ENCODE measurements at places on chromosomes 4 and X. TPM values are rescaled to one million over a fixed set of nuclear protein-coding genes. Genes with fewer than 3 reads are reported as not detected.

The CT45A1 gene
- not detected for total RNA-seq

The GDI1 gene
- 116 TPM for total RNA-seq

- DNase-seq, result no peak
- H3K27ac ChIP-seq, result no peak overlapping the region
- H3K36me3 ChIP-seq, result no peaks in the 10 kb centered on the region
- no peak overlapping the region for H3K4me3 ChIP-seq
- no peaks in the 10 kb centered on the region for H3K27me3 ChIP-seq
Observed at GRCh38 chr4:2371765-2372487, 46.5 kb downstream of the ZFYVE28 start.

DNA sequence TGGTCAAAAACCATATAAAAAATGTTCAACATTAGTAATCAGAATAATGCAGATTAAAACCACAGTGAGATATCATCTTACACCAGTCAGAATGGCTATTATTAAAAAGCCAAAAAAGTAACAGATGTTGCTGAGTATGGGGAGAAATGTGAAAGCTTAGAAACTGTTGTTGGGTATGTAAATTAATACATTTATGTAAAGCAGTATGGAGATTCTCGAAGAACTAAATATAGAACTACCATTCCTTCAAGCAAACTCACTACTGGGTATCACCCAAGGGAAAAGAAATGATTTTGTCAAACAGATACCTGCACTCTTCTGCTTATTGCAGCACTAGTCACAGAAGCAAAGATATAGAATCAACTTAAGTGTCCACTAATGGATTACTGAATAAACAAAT, 576.4 kb upstream of the EPHA5 start:
- H3K4me1 ChIP-seq, result no peaks in the 10 kb centered on the region
- H3K27me3 ChIP-seq, result no peaks in the 10 kb centered on the region
- H3K27ac ChIP-seq, result no peak overlapping the region
- DNase-seq, result no peak
- H3K4me3 ChIP-seq, result no peak overlapping the region
- H3K36me3 ChIP-seq, result no peaks in the 10 kb centered on the region

The BMPR1B gene
- 7.3 TPM for total RNA-seq

- H3K4me1 ChIP-seq, result peaks cover 3% of the 10 kb centered on the region
- no peak overlapping the region for H3K4me3 ChIP-seq
- H3K27me3 ChIP-seq, result peaks cover 63% of the 10 kb centered on the region
- H3K27ac ChIP-seq, result no peak overlapping the region
Observed at GRCh38 chr4:185013417-185014125, 4.7 kb upstream of the HELT start.

The PLP1 gene
- 9.3 TPM for total RNA-seq

DNA sequence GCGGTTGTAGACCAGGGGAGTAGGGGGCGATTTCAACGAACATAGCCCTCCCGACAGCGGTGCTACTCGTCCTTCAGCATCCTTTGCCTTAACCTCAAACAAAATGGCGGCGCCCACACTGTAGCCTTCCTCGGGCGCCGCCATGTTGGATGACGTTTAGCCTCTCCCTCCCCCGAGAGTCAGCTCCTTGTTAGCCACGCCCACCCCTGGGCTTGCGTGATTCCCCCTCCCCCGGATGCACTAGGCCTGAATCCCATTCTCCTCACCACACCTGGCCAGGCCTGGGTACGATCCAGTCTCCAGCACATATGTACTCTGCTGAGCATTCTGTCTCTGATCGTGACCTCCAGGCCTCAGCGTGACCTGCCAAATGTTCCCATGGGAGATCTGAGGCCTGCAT, 49.0 kb upstream of the ZNF157 start:
- DNase-seq, result peak; percentile 72
- H3K27ac ChIP-seq, result no peak overlapping the region
- peaks cover 4% of the 10 kb centered on the region for H3K27me3 ChIP-seq
- H3K4me1 ChIP-seq, result no peaks in the 10 kb centered on the region
- H3K4me3 ChIP-seq, result no peak overlapping the region

The AMBN gene
- not detected for total RNA-seq

GRCh38 chrX:119991005-119991787, 47.6 kb upstream of the NKAP start:
- H3K4me1 ChIP-seq, result no peaks in the 10 kb centered on the region
- peaks cover 4% of the 10 kb centered on the region for H3K27me3 ChIP-seq
- H3K4me3 ChIP-seq, result no peak overlapping the region
- DNase-seq, result no peak

- no peak overlapping the region for H3K4me3 ChIP-seq
- no peaks in the 10 kb centered on the region for H3K27me3 ChIP-seq
- H3K4me1 ChIP-seq, result peaks cover 4% of the 10 kb centered on the region
- peak; percentile 61 for DNase-seq
- peaks cover 18% of the 10 kb centered on the region for H3K36me3 ChIP-seq
Observed at GRCh38 chr4:102578819-102579218, 77.7 kb downstream of the NFKB1 start.

The PNMA5 gene
- not detected for total RNA-seq

DNA sequence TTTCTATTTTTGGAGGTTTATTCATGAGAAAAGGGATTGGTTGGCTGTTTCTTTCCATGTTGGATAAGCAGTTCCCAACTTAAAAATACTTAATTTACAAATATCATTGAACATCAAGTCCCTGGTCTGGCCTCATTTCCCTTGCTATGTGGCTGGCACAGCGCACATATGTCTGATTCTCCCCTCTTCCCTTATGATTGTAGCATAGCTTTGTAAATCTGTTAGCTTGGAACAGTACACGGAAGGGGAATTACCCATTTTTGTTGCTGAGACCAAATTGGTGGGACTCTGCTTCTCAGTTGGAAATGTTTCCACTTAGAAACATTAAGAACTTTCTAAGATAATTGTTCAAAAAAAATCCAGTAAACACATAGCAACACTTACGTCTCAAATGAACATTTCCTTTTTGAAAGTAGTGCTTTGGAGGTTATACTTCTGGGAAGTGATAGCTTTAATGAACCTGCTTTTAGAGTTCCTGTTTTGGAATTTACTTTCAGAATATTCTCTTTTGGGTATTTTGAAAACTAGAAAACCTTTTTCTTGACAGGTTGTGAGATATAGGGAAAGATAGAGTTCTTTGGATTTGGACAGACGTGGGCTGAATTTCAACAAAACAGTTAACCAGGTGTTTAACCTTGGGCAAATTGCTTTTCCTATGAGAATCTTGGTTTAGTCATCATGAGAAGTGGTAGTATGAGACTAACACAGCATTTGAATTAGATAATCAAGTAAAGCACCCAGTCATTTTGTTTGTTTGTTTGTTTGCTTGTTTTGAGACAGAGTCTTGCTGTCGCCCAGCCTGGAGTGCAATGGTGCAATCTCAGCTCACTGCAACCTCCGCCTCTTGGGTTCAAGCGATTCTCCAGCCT, 47.3 kb downstream of the STIM2 start:
- no peaks in the 10 kb centered on the region for H3K36me3 ChIP-seq
- DNase-seq, result no peak
- H3K27ac ChIP-seq, result no peak overlapping the region
- no peak overlapping the region for H3K4me3 ChIP-seq
- peaks cover 2% of the 10 kb centered on the region for H3K4me1 ChIP-seq
- no peaks in the 10 kb centered on the region for H3K27me3 ChIP-seq

DNA sequence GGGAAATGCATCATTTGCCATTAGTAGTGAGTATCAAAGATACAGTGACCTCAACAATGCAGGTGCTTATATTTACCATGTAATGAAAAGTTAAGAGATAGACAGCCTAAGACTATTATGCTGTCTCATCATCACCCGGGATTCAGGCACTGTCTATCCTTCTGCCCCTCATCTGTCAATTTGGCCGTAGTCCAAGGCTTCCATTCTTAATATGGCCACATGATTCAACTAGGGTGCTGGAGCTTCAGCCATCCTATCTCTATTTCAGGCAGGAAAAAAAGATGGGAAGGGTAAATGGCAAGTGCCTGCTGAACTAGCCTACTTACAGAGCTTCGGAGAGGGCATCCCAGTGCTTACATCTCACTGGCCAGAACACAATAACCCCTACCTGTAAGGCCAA, 196.7 kb upstream of the LNX1 start:
- H3K27me3 ChIP-seq, result peaks cover 12% of the 10 kb centered on the region
- no peak overlapping the region for H3K27ac ChIP-seq
- peaks cover 14% of the 10 kb centered on the region for H3K4me1 ChIP-seq
- no peaks in the 10 kb centered on the region for H3K36me3 ChIP-seq
- DNase-seq, result no peak

DNA sequence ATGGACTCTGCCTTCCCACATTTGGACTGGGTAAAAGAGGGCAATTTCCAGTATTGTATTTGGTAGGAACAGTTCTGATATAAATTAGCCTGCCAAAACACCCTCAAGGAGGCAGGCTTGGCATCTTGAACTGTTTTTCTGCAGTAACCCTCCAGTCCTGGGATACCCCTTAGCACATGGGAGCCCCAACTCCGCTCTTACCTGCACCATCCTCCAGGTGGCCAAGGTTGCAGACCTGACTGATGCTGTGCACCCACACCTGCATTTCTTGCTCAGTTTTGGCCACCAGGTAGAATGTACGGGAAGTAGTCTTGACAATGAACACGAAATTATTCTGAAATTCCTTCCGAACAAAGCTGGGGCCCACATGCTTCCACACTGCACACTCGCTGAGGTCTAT, 35.1 kb downstream of the GAB3 start:
- no peak overlapping the region for H3K4me3 ChIP-seq
- DNase-seq, result no peak
- no peak overlapping the region for H3K27ac ChIP-seq
- H3K27me3 ChIP-seq, result no peaks in the 10 kb centered on the region
- H3K36me3 ChIP-seq, result peaks cover 2% of the 10 kb centered on the region

The ODAPH gene
- total RNA-seq, result not detected

DNA sequence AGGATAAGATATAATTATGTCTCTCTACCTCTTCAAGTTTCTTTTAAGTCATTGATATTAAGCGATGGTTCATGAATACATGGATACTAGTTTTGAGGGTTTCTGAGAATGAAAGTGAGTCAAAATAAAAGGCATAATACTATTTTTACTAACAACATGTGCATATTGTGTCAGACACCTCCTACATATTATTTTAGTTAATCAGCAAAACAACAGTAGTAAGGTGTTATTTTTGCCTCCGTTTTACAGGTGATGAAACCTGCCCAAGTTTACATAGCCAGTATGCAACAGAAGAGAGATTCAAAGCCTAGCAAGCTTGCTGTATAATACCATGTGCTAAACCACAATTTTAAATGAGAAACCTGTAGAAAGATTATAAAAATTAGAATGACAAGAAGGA, 544.1 kb downstream of the EPHA5 start:
- no peaks in the 10 kb centered on the region for H3K4me1 ChIP-seq
- no peak for DNase-seq

- peaks cover 63% of the 10 kb centered on the region for H3K27me3 ChIP-seq
- DNase-seq, result no peak
- H3K4me1 ChIP-seq, result peaks cover 4% of the 10 kb centered on the region
- no peak overlapping the region for H3K27ac ChIP-seq
- no peak overlapping the region for H3K4me3 ChIP-seq
Observed at GRCh38 chrX:43969504-43970501, 3.4 kb downstream of the NDP start.

DNA sequence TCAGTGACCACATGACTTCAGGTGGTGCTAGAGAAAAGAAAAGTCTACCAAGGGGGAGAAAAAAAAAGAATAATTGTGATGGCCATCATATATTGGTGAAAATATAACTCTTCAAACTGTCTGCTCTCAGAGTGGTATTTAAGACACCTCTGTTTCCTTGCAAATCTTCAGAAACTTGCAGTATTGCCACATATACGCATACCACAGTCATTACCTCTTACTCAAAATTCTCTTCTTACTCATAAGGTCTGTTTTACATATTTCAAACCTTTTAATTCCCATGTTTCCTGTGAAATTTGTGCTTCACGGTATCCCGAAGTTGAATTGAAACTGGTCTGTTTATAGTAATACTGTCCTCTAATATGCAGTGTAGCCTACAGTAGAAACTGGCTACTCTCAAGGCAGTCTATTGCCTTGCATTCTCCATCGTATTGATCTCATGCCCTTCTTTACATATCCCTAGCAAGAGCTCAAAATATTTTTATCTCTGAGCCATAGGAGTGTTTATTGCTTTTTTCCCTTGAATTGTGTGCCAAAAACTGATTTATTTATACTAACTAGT, 34.7 kb upstream of the LHFPL1 start:
- no peaks in the 10 kb centered on the region for H3K27me3 ChIP-seq
- no peak overlapping the region for H3K4me3 ChIP-seq
- DNase-seq, result no peak
- H3K27ac ChIP-seq, result no peak overlapping the region
- no peaks in the 10 kb centered on the region for H3K36me3 ChIP-seq
- H3K4me1 ChIP-seq, result no peaks in the 10 kb centered on the region

DNA sequence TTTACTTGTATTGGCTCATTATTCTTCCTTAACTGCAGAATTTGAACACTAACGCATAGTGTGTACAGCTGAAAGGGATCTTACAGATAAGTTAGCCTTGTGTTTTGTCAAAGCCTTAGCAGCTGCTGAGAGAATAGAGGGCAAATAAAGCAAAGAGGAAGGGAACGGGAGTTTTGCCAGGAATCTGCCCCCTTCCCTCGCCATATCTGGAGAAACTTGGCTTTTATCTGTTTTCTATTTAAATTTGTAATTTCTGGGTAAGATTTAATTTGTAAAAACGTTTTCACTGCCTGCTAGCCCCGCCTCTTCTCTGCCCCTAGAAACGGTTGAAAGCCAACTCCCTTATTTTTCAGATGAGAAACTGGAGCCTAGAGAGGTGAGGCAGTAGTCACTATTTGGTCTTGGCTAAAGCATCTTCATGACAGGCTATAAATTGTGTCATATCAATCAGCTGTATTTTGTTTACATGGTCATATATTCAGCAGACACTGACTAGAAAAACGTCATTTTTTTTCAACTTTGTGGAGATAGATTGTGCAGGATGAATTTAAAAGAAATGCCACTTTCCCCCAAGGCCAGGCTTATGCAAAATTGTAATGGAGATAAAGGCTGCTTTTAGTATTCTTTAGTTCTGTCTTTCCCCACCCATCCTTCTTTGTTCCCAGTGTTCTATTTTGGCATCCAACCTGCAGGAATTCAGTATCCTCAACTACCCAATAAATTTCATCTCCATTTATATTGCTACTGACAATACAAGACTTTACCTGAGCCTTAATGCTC, 319.4 kb downstream of the SH2D1A start:
- H3K27me3 ChIP-seq, result no peaks in the 10 kb centered on the region
- no peaks in the 10 kb centered on the region for H3K36me3 ChIP-seq
- no peak overlapping the region for H3K4me3 ChIP-seq
- H3K4me1 ChIP-seq, result no peaks in the 10 kb centered on the region

GRCh38 chr4:113398441-113399143, 349.1 kb downstream of the ANK2 start:
- no peak overlapping the region for H3K27ac ChIP-seq
- no peaks in the 10 kb centered on the region for H3K4me1 ChIP-seq
- H3K36me3 ChIP-seq, result no peaks in the 10 kb centered on the region
- no peak overlapping the region for H3K4me3 ChIP-seq

DNA sequence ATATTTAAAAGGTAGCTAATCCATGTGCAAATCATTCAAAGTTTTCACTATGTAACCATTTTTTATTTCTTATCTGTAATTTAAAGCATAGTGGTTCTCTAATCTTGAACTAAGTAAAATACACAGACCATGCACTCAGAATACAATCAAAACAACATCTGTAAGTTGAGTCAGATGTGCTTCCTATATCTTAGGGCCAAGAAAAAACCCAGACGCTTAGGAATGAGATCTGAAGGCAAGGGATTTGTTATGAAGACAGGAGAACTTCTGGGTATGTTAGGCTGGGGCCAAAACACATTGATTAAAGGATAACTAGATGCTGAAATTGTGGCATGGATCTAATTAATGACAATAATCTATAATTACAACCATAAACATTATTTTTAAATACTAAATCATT, 120.3 kb downstream of the PDE5A start:
- peaks cover 20% of the 10 kb centered on the region for H3K36me3 ChIP-seq
- no peak for DNase-seq
- H3K27ac ChIP-seq, result no peak overlapping the region
- H3K4me3 ChIP-seq, result no peak overlapping the region

The ATRX gene
- 61.7 TPM for total RNA-seq

Data from lung (tissue), 17 donors.